ENCODE measurements at places on chromosomes 1 and 21.

GRCh38 chr1:27430903-27431600 lies 38.6 kb downstream of the GPR3 start:
- no peak for DNase-seq

DNA sequence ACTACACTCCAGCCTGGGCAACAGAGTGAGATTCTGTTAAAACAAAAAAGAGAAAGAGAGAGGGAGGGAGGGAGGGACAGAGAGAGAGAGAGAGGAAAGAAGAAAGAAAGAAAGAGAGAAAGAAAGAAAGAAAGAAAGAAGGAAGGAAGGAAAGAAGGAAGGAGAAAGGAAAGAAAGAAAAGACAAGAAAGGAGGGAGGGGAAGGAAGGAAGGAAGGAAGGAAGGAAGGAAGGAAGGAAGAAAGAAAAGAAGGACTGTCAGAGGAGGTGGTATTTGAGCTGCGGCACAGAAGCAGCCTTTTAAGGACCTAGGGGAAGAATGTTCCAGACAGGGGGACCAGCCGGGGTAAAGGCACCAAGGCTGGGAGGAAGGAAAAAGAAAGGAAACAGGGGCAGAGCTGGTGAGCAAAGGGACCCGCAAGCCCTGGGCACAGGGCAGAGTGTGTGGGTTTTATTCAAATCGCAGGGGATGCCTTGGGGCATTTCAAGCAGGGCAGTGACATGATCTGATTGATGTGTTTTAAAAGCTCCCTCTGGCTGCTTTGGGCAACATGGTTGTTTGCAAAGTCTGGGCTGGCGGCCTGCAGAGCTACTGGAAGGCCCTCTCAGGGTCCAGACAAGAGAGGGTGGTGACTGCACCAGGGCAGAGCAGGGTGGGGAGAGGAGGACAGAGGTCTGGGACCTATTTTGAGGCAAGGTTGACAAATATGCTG lies 176.9 kb upstream of the VAMP3 start:
- DNase-seq = no peak

DNA sequence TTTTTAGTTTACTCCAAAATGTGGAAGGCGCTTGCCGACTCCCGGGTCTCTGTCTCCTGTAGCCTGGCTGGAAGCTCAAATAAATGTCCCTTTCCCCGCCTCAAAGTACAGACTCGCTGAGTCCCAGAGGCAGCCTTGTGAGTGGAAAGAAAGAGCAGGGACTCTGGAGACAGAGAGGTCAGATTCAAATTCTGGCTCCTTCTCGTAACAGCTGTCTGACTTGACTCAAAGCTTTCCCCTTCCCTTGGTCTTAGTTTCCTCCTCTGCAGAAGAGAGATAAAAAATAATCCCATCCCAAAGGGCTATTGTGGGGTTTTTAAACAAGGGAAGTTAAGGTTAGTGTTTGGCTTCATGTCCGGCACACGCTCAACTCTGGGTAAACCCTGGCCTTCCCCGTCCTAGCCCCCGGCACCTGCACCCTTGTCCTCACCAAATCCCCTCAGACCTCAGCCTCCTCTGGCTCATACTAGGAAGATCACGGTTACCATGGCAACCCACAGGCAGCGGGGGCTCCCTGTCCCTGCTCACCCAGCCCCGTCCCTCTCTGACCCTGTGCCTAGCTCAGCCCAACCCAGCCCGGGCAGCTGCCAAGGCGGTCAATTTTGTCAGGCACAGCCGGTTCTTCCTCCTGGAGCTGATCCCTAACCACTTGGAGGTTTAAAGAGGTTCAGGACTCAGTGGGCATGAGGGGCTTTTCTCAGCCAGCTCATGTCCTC lies 49.2 kb upstream of the IGSF21 start:
- no peak for DNase-seq

GRCh38 chr1:13807209-13807608 lies 107.2 kb downstream of the PRDM2 start:
- no peak for DNase-seq

GRCh38 chr1:246629976-246630375 lies 63.7 kb downstream of the CNST start:
- DNase-seq = no peak

Data from kidney (tissue), 22 donors.